Activated CD4-positive, CD25-positive, alpha-beta regulatory T cell treated with anti-CD3 and anti-CD28 coated beads, Interleukin-2, amount 50 U/mL, for 16 hours (primary cell): ENCODE measurements at places on chromosomes 13 and 19.

- DNase-seq: no peak
These were observed 98.0 kb upstream of the WASF3 start for GRCh38 chr13:26459276-26460131.

DNA sequence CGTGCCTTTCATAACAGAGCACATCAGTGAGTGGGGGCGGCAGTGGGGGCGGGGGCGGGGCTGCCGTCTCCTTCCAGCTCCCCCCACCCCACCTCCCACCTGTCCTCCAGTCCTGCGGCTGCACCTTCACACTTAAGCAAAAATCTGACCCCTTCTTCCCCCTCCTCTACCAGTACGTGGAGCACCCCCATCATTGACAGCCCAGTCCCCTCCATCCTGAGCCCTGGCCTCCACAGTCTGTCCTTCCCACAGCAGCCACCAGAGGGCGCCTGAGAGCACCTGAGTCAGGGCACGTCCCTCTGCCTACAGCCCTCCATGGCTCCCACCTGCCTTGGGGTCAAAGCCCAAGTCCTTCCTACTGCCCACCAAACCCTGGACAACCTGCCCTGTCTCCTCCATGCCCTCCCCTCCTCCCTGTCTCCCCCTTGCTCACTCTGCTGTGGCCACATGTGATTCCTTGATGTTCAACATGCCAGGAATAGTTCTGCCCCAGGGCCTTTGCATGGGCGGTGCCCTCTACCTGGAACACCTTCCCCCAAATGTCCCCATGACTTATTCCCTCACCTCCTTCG lies 4.0 kb downstream of the EBI3 start:
- DNase-seq: peak; percentile 40

GRCh38 chr13:86559901-86560300 lies 760.7 kb upstream of the SLITRK6 start:
- no peak for DNase-seq

DNA sequence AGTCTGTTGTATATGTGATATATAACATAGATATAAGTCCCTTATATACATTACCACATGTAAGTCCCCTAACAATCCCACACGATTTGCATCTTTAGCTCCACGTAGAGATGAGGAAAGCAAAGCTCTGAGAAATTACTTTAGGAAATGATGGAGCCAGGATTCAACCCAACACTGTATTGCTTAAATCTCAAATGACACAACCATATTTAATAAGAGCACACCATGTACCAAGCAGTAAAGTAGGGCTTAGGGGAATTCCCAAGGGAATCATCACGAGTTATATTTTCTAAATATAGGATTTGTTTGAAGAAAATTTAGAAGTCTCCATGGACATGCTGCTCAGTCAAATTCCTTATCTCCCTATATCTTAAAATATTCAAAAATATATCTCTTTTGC lies 61.3 kb upstream of the POMP start:
- no peak for DNase-seq

DNA sequence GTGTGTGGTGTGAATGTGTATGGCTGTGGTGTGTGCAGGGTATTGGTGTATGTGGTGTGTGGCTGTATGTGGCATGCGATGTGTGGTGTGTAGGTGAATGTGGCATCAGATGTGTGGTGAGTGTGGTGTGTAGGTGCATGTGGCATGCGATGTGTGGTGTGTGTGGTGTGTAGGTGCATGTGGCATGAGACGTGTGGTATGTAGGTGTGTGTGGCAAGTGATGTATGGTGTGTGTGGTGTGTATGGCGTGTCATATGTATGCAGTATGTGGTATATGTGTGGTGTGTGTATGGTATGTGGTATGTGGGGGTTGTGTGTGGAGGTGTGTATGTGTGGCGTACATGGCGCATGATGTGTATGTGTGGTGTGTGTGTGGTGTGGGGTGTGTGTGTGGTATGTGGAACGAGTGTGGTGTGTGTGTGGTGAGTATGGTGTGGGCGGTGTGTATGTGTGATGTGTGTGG lies 63.4 kb downstream of the PEPD start:
- DNase-seq: no peak

DNA sequence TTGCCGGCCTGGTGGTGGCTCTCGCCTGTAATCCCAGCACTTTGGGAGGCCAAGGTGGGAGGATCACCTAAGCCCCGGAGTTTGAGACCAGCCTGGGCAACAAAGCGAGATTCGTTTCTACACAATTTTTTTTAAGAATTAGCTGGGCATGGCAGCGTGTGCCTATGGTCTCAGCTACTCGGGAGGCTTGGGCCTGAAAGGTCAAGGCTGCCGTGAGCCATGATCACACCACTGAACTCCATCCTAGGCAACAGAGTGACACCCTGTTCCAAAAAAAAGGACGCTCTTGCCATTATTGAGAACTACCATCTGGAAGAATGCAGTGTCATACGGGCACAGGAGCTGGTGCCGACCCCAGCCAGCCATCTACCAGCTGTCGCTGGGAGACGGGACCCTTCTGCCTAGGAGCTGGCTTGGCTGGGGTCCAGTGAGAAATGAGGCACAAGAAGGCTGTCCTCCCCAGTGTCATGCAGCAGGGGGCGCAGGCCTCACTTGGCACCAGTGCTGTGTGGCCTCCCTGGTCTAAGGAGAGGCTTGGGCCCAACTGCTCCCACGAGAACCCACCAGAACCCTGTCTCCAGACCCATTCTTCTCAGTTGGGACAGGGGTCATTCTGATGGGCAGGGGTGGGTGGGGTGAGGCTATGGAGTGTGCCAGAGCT lies 12.2 kb upstream of the RELB start:
- DNase-seq: peak; percentile 37

DNA sequence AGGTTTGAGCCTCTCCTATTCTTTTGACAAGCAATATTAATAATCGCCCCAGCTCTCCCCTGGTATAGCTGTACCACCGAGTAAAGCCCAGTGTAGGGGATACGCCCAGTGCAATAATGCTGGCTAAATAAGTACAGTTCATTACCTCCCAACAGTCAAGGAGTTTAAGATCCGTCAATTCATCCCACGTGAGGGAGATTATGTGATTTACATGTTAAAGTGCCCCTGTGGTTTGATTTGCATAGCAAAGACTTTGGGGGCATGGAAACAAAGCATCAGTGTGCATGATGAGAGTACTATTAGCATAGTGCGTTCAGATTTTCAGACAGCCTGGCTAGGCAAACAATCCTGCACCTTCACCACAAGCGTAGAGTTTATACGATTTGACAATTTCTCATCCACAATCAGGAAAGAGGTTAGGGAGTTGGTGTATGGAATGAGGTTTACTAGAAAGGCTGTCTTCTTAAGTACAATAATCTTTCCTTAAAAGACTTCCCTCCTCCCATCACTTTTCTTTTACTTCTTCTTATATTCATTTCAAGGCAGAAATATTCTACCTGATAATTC lies 754.0 kb downstream of the DIAPH3 start:
- no peak for DNase-seq

DNA sequence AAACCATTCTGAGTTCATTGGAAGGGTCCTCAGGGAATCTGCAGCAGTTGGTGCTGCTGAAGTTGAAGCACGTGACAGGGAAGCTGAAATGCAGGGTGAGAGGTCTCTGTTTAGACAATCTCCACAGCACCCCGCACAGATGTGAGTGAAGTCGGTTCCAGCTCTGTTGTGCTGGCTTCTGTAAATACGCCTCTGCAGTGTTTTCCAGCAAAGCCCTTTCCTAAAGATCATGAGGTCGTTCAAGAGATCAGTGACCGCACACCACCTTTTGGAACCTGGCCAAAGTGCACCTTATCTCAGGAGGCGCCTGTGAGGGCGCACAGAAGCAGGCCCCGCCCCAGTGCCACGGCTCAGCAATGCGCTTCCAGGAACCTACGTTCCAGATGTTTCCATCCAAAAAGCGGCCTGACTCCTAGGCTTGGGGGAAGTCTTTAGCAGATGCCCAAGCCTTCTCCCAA lies 10.8 kb downstream of the CUL4A start:
- no peak for DNase-seq

GRCh38 chr13:31131470-31131961 lies 30.2 kb downstream of the HSPH1 start:
- no peak for DNase-seq

DNA sequence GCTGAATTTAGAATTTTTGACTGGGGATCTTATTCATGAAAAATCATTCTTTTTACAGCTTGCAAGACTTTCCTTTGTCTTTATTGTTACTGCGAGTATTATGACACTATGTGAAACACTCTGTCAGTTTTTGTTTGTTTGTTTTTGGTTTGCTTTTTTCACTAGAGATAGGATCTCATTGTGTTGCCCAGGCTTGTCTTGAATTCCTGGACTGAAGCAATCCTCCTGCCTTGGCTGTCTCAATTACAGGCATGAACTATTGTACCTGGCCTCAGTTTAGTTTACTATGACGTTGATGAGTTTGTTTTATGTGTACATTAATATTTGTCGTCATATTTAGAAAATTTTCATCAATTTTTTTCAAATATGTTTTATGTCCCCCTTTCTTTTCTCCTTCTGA lies 1030.0 kb upstream of the PRR20A start:
- DNase-seq: no peak

DNA sequence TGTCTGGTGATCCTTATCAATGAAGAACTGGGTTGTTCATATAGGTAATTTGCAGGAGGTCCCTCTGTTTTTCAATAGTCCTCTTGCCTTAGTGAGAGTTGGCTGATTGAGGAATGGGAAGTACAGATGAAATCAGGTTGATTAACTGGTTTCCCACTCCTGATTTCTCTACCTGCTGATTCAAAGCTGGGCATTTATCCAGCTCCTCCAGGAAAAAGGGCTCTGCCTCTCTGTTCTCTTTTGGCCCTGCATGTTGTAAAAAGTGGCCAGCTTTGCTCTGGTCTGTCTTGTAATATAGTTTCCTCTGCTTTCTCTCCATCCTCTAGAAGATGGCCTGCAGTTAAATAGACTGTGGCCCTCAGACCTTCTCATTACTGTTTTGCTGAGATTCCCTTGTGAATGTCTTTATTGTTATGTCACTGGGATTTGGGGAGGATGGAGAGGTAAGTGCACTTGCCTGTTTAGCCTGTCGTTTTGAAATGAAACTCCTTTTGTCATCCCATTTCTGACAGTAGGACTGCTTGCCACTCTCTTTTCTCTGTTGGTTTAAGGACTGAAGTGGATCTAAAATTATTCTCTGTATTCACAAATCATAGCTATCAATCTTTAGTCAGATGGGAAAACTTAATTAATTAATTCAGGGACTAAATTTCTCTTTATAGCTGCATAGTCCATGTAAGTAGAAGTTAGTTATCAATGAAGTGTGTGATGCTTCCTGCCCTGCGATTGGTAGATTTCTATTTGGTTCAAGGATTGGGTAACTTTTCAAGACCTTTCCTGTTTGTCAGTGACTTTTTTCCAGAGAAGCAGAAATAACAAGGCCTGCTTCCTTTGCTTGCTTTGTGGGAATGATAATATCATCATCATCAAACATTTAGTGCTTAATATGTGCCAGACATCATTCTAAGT lies 28.5 kb downstream of the GARRE1 start:
- no peak for DNase-seq

- DNase-seq: no peak
These were observed 5.5 kb upstream of the GPATCH1 start for GRCh38 chr19:33075519-33075918.

- DNase-seq: no peak
These were observed 15.0 kb downstream of the POLR1D start for GRCh38 chr13:27636589-27637288.

- DNase-seq: no peak
These were observed 33.3 kb upstream of the CEACAM21 start for GRCh38 chr19:41542622-41543021.

DNA sequence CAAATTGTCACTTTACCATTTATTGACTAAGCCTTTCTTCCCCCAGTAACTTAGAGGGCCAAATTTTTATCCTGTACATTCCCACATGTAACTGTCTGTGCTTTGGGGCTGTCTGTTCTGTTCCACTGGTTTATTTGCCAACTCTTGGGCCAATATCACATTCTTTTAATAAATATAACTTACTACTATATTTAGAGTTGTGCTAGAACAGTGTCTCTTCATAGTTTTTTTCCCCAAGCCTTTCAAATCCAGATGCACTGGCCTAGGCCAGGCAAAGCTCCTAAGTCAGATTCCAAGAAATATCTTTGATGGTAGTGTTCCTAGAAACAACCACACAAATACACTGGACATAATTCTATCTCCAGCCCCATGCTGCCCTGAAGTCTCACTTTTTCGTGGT lies 16.0 kb upstream of the CEBPG start:
- DNase-seq: no peak

- no peak for DNase-seq
These were observed 14.8 kb upstream of the MATK start for GRCh38 chr19:3800996-3801395.

DNA sequence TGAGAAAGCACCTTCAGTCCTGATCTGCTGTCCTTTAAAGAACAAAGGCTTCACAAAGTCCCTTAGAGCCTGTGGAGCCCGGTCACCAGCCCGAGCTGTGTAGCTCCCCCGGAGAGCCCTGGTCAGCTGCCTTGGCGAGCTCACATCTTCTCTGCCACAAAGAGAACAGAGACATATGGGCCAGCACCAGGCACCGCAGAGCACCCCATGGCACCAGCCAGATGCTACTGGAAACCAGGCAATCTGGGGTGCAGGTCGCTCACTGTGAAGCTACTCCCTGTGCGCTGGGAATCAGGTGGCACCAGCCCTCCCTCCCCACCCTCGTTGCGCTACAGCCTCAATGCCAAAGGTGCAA lies 44.3 kb upstream of the F7 start:
- DNase-seq: no peak

DNA sequence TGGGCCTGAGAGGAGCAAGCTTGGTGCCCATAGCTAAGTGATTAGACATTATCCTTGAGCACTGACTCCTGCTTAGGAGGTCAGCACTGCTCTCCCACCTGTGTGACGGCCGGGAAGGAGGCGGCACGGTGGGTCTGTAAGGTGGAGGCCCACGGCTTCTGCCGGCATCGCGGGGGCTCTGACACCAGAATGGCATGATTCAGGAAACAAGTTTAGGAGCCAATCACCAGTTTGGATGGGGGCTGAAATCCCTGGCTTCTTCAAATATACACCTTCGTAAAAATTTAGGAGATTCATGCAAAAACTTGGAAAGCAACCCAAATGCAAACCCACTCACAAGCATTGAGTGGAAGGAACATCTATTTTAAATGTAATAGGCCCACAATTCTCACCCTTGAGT lies 307.3 kb upstream of the TSHZ3 start:
- DNase-seq: no peak

GRCh38 chr13:51240178-51240577 lies 18.0 kb downstream of the FAM124A start:
- DNase-seq: no peak

DNA sequence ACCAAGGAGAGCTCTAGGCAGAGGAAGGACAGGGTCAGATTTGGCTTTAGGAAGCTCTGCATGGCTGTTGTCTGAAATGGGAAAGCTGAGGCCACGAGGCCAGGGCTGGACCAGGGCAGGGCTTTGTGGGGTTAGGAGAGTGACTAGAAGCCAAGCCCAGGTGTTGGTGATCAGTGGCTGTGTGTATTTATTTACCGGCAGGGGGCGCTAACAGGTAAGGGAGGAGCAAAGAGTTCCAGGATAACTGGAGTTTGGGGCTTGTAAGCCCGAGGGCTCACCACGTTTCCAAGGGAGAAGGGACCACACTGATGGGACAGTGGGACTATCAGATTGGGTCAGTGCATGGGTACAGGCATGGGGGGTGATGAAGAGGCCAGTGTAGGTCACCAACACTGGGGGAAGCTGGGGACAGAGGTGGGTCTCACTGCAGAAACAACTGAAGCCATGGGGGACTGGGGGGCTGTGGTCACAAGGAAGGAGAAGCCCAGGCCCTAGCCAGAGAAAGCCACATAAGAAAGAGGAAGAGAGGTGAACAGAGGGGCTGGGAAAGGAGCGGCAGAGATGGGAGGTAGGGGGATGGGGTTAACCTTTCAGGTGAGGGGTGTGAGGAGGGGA lies 3.9 kb downstream of the TMEM147 start:
- DNase-seq: peak; percentile 49
